ENCODE measurements at places on chromosomes 3 and 15.

DNA sequence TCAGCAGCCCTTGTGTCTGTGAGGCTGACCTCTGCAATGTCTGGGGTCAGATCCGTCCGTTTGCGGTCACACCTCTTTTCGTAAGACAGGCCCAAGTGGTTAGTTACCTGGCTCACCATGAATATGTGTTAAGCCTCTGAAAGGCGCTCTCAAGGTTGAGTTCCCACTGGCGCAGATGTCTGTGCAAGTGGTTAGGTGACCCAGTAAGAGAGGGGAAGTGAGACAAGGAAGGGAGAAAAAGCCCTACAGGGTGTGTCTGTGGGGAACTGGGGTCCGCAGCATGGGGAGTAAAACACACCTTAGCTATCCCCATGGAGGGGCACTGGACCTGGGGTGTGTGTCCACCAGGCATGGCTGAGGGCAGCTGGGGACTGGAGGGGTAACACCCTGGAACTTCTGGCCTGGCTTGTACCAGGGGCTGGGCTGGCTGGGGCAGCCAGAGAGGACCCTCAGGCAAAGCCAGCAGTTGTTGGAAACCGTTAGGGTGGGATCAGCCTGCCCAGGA, 391.6 kb upstream of the PROK2 start:
- no peak for DNase-seq

GRCh38 chr15:89441295-89441812, 55.0 kb downstream of the RHCG start:
- no peak for DNase-seq

- DNase-seq: peak; percentile 75
Measured at GRCh38 chr15:56245871-56246814, 2.5 kb upstream of the RFX7 start.

DNA sequence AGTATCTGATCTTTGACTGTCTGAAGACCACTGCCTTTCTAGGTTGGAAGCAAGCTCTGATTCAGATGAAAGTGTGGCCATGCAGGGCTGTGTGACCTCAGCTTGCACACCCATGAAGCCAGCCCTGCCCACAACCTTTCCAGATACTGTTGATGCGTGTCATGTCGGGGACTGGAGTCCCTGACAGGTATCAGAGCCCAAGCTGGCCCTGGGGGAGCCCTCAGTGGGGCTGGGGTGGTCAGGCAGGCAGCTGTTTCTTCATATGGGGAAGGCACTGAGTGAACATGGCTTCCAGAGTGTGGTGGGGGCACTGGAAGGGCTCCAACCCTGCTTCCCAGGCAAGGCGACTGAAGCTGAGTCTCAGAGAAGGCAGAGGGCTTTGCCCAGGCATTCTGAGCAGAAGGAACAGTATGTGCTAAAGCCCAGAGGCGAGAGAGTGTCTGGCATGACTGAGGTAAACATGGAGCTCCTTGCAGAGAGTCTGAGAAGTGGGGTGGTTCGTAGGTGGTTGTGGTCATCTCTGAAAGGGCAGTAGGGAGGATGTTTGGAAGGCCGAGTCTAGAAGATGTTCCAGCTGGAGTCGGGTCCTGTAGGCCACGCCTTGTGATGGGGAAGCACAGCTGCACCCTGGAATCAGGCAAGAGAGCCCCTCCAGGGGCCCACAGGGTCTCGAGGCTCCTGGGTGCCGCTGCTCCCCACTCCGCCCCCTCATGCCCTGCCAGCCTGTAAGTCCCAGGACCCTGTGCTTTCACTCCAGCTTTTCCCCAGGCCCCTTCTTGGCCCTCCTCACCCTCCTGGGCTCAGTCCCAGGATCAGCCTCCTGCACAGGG, 122.2 kb downstream of the EEFSEC start:
- DNase-seq: no peak

DNA sequence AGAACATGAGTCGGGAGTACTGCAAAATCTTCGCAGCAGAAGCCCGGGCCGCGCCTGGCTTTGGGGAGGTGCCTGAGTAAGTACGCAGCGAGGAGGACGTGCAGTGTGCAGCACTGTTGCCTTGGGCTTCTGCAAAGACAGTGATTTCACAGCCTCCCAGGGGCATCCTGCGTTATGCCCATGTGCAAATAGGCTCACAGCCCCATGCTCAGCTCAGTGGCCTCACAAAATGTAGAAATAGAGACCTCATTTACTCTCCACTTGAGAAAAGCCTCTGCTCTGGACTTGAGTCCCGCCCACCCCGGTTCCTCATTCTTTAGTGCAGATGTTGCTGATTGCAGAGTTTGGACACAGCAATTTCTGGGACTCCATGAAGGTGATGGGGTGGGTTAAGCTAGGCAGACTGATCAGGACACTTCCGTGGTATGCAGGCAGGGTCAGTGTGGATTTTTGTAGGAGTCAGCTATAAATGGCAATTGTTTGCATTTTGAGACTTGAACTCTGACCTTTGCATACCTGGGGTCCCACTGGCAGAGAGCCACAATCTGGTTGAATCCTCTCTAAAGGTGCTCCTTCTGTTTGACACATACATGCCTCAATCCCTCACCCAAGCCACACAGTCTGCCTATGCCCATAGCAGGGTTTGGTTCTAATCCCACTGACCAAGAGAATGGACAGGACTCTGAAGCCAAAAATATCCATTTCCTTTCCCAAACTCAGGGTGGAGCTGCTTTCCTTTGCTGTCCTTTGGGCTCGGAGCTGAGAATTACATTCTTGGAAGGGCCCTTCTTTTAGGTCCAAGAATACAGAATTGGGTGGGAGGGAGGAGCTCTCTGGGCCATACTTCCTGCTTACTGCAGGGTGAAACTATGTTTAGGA, 20.7 kb upstream of the SLC28A1 start:
- no peak for DNase-seq

- no peak for DNase-seq
Measured at GRCh38 chr15:71679223-71679792, 131.0 kb upstream of the NR2E3 start.

- DNase-seq: no peak
Measured at GRCh38 chr15:92902737-92903593, 2.8 kb downstream of the CHD2 start.

- DNase-seq: no peak
Measured at GRCh38 chr3:34828847-34829246, 810.5 kb upstream of the ARPP21 start.

DNA sequence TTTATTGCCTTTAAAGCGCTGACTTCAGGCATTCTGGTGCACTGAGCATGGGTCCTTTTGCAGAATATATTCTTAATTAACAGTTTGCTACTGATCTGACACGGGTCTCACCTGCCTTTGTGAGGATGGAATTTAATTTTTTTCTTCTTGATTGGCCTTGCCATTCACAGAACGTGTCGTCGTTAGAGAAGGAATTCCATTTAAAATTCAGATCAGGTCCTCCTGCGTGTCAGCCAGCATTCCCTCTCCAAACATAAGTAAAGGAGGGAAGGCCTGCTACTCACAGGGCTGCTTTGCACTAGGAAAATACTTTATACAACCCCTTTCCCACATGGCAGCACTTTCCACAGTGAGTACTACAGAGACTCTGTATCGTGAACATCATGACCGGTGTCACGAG, 492.7 kb downstream of the NTRK3 start:
- DNase-seq: no peak

DNA sequence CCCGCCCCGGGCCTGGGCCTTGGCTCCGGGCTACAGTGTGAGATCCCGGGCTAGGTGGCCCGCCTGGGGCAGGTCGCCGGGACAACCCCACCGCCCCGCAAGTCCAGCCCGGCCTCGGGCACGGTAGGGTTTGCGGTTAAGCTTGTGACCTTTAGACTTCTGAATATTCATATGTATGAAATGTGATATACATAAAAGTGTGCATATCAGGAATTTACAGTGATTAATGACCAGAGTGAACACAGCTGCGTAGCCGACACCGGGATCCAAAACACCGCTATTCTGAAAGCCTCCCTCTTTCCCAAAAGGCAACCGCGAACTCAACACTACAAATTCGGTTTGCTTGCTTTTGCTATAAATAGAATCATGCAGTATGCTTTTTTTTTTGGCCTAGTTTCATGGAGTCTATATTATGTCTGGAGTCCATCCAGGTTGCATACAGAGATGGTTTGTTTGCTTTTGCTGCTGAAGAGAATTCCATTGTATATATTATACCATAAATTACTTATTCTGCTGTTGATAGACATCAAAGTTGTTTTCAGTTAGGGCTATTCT, 636 bp upstream of the SNRPA1 start:
- peak; percentile 14 for DNase-seq

GRCh38 chr3:176687754-176688153, 509.5 kb downstream of the TBL1XR1 start:
- DNase-seq: no peak

GRCh38 chr3:134054881-134055280, 25.2 kb upstream of the SLCO2A1 start:
- no peak for DNase-seq

DNA sequence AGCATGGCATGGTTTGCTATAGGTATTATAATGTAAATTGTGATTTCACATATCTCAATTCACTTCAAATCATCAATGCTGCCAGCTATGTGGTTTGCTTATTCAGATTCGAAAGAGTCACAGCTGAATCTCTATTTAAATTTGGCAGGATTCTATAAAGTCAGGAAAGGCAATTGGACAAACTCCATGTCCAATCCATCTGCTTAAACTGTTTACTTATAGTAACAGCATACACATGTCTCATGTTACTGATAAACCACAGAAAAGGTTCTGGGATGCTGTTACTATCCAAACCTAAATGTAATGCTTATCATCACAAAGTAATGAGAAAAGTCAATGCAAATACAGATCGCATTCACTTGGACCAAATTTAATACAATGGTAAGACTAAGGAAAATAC, 229.7 kb downstream of the ISL2 start:
- no peak for DNase-seq

- no peak for DNase-seq
Measured at GRCh38 chr15:77038312-77039216, 32.3 kb downstream of the TSPAN3 start.

DNA sequence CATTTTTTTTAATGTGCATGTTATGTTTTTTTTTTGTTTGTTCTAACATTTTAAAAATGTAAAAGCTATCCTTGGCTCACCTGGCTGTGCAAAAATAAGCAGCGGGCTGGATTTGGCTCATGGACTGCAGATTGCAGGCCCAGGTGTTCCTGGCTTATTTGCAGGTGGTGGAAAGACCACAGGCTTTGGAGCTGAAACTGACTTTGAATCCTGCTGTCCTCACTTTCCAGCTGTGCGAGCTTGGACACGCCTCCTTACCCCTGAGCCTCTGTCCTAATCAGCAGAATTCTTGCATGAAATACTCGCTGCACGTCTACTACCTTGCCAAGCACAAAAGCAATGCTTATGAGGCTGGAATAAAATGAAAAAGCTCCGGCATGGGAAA, 188.7 kb upstream of the TPM1 start:
- DNase-seq: no peak

- no peak for DNase-seq
Measured at GRCh38 chr15:91444656-91445055, 344.6 kb downstream of the SV2B start.

GRCh38 chr15:53786401-53786800, 26.9 kb upstream of the WDR72 start:
- DNase-seq: no peak

- no peak for DNase-seq
Measured at GRCh38 chr3:141400073-141400971, 32.0 kb downstream of the ZBTB38 start.

DNA sequence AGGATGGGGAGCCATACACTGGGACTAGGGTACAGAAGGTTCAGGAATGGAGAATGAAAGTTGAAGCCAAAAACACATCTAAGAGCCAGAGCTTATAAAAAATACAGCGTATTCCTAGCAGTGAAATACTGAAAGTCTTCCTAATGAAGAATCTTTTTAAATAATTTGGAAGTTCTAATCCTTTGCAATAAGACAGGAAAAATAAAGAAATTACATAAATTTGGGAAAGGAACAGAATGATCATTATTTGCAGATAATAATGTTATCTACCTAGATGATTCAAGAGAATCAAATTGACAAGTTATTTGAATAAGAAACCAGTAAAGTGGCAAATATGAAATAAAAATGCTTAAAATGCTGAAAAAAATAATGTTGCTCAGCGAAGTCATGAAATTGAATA, 32.3 kb upstream of the NR2F2 start:
- DNase-seq: no peak

GRCh38 chr3:123258811-123259420, 57.2 kb downstream of the SEC22A start:
- DNase-seq: no peak

- no peak for DNase-seq
Measured at GRCh38 chr15:80267658-80268057, 15.6 kb upstream of the CTXND1 start.

DNA sequence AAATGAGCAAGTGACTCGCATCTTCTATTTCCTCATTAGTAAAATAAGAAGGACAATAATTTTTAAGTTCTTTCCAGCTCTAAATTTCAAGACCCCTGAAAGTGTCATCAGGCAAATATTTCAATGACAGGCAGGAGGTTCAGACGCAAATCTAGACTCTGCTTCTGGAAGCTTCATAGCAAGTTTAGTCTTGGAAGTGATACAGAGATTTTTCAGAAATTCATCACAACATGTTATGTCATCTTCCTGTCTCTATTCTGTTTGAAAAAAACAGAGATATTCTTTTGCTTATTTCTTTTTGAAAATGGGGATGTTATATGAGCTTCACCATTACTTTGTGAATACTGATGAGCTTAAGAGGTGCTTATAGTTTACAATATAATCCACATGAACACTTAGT, 74.0 kb downstream of the C3orf85 start:
- no peak for DNase-seq

DNA sequence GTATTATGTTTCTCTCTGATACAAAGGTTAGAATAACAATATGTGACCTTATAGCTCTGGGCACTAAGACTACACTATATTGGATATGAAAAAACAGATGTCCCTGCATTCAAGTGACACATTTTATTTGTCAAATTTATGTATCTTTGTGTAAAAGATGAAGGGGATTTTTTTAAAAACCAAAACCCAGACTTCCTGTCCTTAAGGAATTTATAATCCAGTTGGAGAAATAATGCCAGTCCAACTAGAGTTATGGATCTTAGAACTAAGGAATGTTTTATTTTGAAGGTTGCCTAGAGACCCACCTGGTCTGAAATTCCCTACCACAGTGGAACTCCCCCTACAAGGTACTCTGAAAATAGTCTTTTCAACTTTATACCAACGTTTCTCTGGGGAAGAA, 33.3 kb upstream of the PIK3CB start:
- DNase-seq: no peak

- no peak for DNase-seq
Measured at GRCh38 chr3:179671747-179672242, 19.0 kb downstream of the USP13 start.

GRCh38 chr3:127700406-127700805, 27.7 kb downstream of the ABTB1 start:
- DNase-seq: no peak

DNA sequence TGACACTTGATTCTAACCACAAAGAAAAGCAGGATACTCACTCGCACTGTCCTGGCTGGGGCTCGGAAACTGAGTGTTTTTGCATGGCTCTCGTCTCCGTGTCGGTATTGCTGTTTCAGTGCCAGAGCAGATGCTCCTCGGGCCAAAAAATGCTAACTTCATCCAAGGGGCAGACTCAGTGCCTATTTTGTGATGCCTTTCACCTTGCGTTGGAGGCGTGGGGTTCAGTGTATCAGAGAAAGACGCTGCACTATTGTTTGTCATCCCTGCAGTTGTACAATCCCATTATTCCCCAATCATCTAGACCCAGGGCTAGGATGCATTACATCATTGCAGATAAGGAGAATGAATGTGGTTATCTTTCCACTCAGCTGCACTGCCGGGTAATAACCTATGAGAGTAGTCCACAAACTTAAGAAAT, 1.4 kb downstream of the CACNA2D3 start:
- DNase-seq: no peak

GRCh38 chr3:95049841-95050240, 987.0 kb downstream of the NSUN3 start:
- no peak for DNase-seq

All from stimulated activated CD4-positive, alpha-beta T cell treated with anti-CD3 and anti-CD28 coated beads, Interleukin-15, amount 100 ng/mL, for 1 hour (primary cell).